ENCODE measurements at places on chromosomes 1 and 21.
A peak's percentile ranks its signal among the peaks of the same experiment; 100 is the strongest.

DNA sequence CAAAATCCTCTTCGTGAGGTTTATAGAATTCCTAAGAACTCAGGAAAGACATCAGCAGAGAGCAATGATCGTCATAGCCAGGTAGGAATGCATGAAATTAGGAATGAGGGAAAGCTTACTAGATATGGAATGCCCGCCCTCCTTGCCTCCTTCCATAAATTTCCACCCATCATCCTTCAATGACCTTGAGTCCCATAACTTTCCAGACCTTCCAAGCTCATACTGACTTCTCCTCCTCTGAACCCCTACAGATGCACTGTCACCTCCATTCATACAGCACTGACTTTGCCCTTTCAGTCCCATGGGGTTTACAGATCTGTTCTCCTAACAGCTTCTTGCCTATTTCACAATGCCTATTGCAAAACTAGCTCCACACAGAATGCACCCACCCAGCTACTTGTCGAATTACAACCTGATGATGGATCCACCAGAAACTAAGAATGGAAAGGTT is 23.8 kb upstream of the PPP1R15B start:
- DNase-seq: no peak

DNA sequence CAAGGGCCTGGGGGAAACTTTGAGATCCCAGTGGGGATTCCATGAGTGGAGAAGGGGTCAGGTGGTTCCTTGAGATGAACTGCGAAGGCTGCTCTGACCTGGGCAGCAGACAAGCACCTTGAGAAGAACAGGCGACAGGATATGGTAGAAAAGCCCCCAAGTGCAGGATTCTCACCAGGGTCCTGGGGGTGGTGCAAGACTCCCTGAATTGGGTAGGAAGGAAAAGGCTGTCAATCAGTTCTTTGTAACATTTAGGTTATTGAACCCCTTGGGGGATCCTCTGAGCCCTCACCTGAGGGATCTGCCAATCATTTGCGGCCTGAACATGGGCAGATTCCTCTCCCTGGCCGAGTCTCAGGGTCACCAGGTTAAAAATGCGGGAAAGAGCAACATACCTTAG is 2.4 kb upstream of the PRAMEF12 start:
- no peak for DNase-seq

- no peak for DNase-seq
These were observed 25.2 kb downstream of the VAMP4 start for GRCh38 chr1:171716616-171717015.

- peak; percentile 57 for DNase-seq
These were observed 57.5 kb upstream of the EPS8L3 start for GRCh38 chr1:109821221-109821669.

DNA sequence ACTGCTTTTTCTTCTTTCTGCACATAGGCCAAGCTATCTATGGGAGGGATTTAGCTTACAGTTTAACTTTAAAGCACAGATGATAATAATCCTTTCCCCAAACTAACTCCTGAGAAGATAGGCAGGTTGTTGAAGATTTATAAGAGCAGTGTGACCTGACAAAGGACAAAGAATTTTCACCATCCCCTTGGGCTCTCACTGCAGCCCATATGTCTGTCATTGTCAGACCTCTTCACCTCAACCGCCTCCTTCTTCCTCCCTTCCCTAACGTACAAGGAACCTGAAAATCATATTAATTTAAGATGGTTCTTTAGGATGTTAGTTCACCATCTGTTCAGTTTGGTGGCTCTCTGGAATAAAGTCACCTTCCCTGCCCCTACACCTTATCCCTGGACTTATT is 5.0 kb downstream of the RNU1-2 start:
- DNase-seq: no peak

DNA sequence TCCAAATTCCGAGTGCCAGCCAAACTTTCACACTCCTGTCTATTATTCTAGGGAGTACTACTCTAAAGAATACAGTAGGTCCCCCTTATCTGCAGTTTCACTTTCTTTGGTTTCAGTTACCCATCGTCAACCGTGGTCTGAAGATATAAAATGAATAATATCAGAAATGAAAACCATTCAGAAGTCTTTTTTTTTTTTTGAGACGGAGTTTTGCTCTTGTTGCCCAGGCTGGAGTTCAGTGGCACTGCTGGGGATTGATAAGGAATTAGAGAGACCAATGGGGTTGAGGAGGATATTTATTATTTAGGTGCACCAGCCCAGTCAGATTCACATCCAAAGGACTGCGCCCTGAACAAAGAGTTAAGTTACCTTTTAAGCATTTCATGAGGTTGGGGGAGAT is 52.9 kb upstream of the SRSF10 start:
- no peak for DNase-seq

- no peak for DNase-seq
These were observed 69.2 kb upstream of the ERG start for GRCh38 chr21:38567335-38567969.

DNA sequence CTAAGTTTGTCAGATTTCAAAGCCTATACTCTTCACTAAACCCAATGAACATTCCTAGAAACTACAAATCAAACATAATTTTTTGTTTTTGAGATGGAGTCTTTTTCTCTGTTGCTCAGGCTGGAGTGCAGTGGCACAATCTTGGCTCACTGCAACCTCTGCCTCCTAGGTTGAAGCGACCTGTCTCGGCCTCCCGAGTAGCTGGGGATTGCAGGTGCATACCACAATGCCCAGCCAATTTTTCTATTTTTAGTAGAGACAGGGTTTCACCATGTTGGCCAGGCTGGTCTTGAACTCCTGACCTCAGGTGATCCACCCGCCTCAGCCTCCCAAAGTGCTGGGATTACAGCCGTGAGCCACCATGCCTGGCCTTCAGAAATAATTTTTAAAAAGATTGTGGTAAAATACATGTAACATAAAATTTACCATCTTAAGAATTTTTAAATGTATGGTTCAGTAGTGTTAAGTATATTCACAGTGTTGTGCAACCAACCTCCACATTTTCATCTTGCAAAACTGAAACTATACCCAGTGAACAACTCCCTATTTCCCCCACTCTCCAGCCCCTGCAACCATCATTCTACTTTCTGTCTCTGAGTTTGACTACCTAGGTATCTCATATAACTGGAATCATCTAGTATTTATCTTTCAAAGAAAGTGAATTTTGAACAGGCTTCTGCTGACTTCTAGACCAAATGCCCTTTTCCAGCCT is 2.7 kb upstream of the CFAP141 start:
- DNase-seq: no peak

DNA sequence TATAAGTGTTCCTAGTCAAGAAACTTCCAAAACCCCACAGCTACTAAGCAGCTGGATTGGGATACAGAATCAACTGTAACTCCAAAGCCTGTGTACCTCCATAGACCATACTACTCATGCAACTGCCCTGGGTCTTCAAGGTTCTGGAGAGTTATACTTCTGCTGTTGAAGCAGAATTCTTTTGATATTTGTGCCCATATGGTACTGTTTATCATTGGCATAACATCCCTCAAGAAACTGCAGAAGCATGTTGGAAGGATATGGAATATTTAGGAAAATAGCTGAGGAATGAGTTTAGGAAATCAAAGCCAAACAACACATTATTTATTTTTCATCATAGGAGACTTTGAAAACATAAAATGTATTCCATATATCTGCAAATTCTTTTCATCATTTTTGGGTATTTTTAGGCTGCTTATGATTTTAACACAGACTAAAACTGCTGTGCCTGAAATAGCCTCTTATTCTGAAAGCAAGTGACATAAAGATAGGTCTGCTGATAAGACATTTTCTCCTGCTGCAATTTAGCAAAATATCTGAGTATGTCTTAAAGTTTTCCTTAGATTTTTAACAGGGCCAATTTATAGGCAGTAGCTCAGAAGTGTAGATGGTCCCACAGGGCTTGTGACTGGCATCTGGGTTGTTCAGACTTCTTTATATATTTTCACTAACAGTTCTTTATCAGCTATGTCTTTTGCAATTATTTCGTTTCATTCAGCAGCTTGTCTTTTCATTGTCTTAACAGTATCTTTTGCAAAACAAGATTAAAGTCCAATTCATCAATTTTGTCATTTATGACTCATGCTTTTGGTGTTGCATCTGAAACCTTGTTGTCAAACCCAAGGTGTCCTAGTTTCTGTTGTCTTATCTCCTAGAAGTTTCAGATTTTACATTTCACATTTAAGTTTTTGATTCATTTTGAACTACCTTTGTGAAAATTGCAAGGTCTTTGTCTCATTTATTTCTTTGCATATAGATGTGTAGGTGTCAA is 41.1 kb upstream of the ZNF124 start:
- no peak for DNase-seq

GRCh38 chr1:179066471-179066870 is 15.4 kb upstream of the TOR3A start:
- no peak for DNase-seq

GRCh38 chr1:229860926-229861325 is 206.1 kb upstream of the GALNT2 start:
- no peak for DNase-seq

Data from ureter (tissue), 1 donor.